ENCODE measurements at places on chromosomes 2 and 18.

- no peak for DNase-seq
Observed at GRCh38 chr2:153072077-153072476, 353.7 kb downstream of the ARL6IP6 start.

- DNase-seq, result no peak
Observed at GRCh38 chr2:52698408-52698807, 1069.2 kb upstream of the CHAC2 start.

- no peak for DNase-seq
Observed at GRCh38 chr18:8217051-8217564, 392.1 kb upstream of the RAB12 start.

- no peak for DNase-seq
Observed at GRCh38 chr2:30185178-30185577, 38.4 kb downstream of the YPEL5 start.

GRCh38 chr2:186543561-186544131 is 46.2 kb upstream of the ITGAV start:
- DNase-seq, result no peak

DNA sequence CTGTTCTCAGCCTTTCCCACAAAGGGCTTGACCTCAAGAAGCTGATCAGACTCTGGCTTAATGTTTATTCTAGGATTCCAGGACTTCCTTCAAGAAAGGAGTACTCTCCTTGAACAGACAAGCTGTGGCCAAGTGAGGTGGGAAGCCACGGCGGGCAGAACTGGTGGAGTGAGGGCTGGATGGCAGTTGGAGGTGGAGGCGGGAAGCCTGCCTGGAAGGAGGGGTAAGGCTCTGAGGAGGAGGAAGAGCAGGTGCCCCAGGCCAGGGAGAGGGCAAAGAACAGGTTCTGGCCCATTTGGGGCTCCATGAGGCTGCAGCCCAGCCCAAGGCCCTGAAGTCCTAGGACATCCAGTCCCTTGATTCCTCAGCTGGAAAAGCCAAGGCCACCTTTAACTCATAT is 143.9 kb downstream of the CYP26B1 start:
- no peak for DNase-seq

DNA sequence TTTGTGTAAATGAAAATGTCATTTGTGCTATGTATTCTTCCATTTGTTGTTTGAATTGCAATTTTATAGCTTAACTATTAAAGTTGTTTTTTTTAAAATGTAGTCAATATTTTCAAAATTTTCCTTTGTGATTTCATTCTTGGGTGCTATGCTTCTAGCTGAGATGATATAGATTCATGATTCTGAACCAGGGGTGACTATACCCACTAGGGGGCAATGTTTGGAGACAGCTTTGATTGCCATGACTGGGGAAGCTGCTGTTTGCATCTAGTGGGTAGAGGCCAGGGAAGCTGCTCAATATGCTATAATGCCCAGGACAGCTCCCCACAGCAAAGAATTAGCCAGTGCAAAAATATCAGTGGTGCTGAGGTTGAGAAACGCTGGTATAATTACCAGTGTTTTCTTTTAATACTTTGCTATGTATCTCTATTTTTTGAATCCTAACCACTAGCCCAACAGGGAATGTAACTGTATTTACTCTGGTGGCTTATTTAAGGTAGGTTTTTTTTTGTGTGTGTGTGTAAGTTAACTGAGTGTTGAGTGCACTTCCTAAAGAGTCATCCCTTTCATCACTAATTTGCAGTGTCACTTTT is 99.7 kb downstream of the MEP1B start:
- peak; percentile 50 for DNase-seq

DNA sequence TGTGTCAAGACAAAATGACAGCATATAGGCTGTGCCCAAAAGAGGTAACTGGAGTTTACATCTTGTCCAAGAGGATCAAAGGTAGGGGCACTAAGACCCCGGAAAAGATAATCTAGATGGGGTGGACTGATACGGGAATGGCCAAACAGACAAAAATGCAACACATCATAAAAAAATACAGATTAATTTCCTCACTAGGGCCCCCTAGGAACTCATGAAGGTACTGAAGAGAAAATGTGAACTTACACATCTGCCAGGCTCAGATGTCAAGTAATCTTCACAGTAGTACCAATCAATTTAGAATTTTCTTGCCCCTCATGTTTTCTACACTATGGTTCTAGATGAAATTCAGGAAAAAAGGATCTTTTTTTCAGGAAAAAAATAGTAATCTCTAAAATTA is 115.6 kb upstream of the REG3A start:
- no peak for DNase-seq
